ENCODE measurements at places on chromosomes 4 and X.
A peak's percentile ranks its signal among the peaks of the same experiment; 100 is the strongest.

- no peak for DNase-seq
Measured at GRCh38 chr4:820230-821172, 5.4 kb downstream of the CPLX1 start.

DNA sequence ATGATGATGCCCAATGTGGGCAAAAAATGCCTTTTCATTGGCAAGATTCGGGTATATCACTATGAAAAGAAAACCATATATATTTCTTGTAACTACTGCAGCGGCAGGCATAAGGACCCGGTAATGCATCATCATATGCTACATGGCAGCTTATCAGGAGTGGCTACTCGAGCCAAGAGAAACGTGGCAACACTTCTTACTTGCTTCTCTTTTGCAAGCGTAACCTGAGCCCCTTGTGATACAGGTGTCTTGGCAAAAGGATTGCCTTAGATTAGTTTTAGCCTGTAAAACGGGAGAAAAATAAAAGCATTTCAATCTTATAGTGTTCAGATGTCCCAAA is 280.3 kb downstream of the SPRY1 start:
- DNase-seq, result peak; percentile 82

GRCh38 chr4:165472943-165473676 is 94.3 kb downstream of the CPE start:
- DNase-seq, result no peak

DNA sequence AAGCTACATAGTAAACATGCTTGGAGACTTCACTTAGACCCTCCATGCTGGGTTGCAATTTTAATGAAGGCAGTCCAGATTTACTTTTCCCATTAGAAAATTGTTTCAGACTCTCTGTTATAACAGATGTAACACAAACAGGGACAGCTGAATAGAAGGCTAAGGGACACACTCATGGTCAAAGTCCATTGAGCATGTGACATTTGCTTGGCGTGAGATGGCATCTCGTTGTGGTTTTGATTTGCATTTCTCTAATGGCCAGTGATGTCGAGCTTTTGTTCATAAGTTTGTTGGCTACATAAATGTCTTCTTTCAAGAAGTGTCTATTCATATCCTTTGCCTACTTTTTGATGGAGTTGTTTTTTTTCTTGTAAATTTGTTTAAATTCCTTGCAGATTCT is 358.2 kb upstream of the CLNK start:
- DNase-seq, result no peak

- no peak for DNase-seq
Measured at GRCh38 chr4:66946761-66947160, 598.5 kb downstream of the CENPC start.

GRCh38 chrX:40688929-40689328 is 41.6 kb upstream of the CXorf38 start:
- no peak for DNase-seq

DNA sequence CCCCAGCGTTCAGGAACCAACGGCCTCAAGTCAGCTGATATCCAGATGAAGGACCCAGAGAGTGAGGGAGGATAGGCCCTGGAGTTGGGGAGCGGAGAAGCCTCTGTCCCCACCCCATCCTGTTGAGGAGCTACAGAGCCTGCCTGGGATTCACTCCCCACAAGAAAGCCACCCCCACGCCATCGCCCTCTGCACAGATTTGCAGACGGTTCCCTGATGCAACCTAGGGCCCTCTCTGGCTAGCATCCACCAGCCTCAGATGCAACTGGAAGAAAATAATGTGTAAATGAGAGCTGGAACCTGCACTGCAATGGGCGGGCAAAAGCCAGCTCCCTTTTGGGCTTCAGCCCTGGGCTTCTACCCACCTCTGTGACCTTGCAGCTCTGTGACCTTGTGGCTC is 185.6 kb downstream of the BCOR start:
- DNase-seq, result no peak

GRCh38 chr4:92189146-92189545 is 114.6 kb upstream of the GRID2 start:
- no peak for DNase-seq

DNA sequence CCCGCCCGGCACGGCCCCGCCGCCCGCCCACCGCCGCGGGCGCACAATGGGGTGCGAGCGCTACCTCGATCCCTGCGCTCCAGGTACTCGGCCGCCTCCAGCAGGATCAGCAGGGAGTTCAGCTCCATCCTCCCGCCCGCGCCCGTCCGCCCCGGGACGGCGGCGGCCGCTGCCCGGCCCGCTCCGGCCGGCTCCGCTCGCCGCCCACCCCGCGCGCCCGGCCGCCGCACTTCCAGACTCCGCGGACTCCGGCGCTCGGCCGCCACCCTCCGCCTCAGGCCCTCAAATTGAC is at the start of gene MXD4:
Gene MXD4, minus strand, starts transcription at position 257 of the 292 bp plus-strand sequence. Its CDS starts 129 bp downstream, at position 128.
- no peak for DNase-seq

DNA sequence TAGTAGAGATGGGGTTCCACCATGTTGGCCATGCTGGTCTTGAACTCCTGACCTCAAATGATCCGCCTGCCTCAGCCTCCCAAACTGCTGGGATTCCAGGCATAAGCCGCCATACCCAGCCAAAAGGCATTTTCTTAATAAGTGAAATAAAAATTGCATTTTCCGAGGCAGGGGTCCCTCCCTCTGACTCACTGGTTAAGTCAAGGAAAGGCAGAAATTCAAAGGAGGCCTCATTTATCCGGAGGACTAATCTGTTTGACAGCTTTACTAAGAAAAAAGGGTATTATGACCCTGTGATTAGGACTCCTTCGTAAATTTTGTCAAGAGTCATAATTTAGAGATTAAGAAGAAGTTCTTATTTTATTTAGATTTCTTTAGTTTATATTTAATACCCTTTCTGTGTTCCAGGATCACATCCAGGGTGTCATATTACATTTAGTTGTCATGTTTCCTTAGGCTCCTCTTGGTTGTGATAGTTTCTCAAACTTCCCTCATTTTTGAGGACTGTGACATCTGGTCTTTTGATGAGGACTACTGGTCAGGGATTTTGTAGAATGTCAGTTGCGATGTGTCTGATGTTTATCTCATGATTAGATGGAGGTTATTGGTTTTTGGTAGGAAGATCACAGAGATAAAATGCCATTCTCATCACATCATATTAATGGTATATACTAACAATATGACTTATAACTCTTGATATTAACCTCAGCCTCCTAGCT is 753.7 kb upstream of the AMOT start:
- DNase-seq, result no peak

DNA sequence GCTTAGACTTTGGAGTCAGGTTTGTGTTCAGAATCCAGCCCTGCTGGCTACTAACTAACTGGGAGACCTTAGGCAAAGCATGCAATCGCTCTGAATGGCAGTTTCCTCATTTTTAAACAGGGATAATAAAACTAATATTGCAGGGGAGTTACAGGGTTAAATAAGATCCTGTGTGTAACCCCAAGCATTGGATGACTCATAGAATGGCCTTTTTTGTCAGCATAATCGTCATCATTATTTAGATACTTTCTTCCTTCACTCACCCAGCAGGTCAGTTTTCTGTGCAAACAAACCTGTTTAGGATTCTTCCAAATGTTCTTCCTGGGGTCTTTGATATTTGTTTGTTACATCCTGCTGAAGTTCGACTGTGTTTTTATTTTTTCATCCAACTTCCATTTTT is 208.2 kb downstream of the EVC2 start:
- no peak for DNase-seq

- peak; percentile 49 for DNase-seq
Measured at GRCh38 chrX:21740329-21741274, 17.3 kb downstream of the SMPX start.

DNA sequence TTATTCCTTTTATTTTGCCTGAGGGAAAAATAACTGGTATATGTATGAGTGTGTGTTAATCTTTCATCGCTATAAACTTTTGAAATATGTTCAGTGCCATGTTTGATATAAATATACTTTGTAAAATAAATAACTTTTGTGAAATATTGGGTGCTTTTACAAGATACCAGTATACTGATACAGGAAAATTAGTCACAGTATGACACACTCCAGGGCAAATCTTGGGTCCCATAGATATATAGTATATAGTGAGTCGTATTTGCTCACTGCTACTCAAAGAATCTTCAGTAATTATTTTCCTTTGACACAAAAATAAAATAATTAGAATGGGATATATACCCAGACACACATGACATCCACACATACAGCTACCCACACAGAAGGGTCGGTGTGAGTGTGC is 472.3 kb downstream of the GRID2 start:
- no peak for DNase-seq

- no peak for DNase-seq
Measured at GRCh38 chr4:123597586-123597985, 201.0 kb downstream of the SPRY1 start.

DNA sequence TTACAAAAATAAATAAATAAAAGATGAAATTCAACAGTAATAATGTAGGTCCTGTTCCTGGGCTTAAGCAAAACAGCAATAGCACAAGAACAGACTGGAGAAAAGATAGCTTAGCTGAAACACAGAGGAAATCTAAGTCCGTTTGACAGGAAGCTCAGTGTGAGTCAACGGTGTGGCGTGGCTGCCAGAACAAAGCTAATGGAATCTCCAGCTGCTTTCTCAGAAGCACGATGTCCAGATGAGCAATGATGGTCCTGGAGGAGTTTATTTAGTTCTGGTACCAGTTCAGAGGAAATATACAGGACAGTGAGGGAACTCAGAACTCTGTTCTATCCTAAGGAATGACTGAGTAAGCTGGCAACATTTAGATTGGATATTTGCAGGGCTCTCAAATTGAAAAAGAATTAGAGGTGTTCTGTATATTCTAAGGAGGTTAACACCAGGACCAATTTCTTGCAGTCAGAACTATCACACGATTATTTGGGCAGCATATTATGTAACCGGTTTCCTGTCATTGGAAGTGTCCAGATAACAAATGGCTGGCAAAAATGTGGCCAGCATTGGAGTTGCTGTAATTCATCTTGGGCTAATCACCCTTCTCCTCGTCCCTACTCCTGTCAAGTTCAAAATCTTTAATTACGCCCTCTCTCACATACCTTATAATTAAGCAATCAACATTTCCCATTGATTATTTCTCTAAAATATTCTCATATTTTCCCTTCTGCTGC is 12.7 kb downstream of the GAB3 start:
- DNase-seq, result no peak

- DNase-seq, result no peak
Measured at GRCh38 chr4:54877006-54877405, 219.2 kb downstream of the KIT start.

GRCh38 chr4:8410641-8411271 is 29.8 kb downstream of the ACOX3 start:
- DNase-seq, result peak; percentile 14

GRCh38 chrX:47226071-47226470 is 6.7 kb upstream of the USP11 start:
- no peak for DNase-seq

- DNase-seq, result no peak
Measured at GRCh38 chrX:130516123-130516522, 114.3 kb downstream of the RBMX2 start.

DNA sequence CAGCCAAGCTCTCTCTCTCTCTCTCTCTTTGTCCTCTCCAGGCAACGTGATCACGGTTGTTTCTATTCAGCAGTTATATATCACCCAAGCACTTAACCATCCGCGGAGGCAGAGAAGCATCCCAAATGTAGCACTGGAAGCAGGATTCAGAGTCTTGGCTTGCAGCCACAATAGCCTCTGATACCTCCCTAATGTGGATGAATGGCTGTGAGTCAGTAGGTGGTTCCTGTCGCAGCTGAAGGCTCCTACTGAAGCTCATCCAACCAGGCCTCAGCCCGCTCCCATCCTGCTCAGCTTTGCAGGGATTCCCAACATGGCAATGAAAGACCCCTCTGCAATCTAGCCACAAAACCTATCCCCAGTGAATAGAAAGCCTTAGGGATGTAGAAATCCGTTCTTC is 5.1 kb downstream of the HS6ST2 start:
- no peak for DNase-seq

GRCh38 chrX:103157496-103158316 is 57.2 kb upstream of the BEX4 start:
- peak; percentile 33 for DNase-seq

DNA sequence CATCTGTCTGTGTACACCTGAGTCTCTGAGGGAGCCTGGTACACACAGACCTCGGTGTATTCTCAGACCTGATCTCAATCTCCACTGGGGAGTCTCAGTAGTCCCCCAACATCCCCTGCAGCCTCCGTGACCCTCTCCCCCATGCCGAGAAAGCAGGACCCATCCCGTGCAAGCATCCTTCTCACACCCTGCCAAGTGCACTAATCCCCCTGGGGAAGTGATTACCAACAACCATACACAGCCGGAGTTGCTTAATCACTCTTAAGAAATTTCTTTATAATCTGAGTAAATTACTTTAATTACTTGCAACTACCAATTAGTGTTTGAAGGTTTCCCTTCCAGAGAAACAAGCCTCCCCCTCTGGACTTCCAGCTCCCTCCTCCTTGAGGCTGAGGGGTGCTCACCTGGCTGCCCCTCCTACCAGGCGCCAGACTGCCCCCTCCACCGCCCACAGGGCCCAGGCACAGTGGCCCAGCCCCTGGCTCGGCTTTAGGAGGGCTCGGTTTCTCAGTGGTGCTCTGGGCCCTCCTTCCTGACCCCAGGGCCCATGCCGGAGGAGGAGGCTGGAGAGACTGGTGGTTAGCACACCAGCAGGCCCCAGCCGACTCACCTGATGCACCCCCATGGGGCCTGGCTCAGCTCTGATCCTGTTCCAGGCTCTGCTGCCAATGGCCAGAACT is 43.8 kb downstream of the PJA1 start:
- no peak for DNase-seq

DNA sequence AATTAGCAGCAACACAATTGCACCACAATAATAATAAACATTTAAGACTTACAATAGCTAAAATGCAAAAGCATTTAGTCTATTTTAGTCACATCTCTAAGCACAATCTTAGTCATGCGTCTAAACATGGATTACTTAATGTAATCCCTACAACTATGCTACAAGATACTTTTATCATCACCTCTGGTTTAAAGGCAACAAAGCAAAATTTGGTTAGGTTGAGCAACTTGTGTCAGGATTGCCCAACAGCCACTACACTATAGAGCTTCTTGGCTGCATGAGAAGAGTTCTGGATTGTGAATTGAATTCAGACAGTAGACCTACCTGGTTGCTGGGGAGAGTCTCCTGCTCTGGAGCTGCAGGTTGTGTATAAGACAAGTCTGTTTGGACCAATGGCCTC is 146.5 kb upstream of the PUDP start:
- DNase-seq, result no peak

GRCh38 chrX:69323786-69324720 is 158.8 kb upstream of the PJA1 start:
- peak; percentile 44 for DNase-seq

DNA sequence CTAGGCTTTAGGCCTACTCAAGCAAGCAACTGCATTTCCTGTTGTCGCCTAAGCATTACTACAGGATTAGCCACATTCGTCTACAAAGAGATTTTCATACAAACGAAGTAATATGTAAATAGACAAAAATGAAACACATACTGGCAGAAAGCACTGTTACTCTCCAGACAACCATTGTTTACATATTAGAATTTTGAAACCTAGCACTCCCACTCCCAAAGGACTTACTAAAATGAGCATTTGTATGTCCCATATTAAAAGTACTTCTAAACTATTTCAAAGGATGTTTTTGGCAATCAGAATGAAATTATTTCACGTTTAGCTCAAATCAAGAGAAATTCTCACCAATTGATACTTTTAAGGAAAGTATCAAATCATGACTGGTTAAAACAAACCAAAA is 570.8 kb downstream of the PRR32 start:
- no peak for DNase-seq

GRCh38 chr4:81685104-81685503 is 213.4 kb upstream of the RASGEF1B start:
- DNase-seq, result no peak
